Foreskin keratinocyte (primary cell): ENCODE measurements at places on chromosomes 11 and 22. TPM values are rescaled to one million over a fixed set of nuclear protein-coding genes. Genes with fewer than 3 reads are reported as not detected.

SYCE3 gene
- total RNA-seq = 0.41 TPM in 1 of 2 replicates, not detected in the other

TRIM51 gene
- not detected in 2 replicates for total RNA-seq

OR51E2 gene
- not detected in 2 replicates for total RNA-seq

MYEOV gene
- total RNA-seq = 3.0 and 5.4 TPM in 2 replicates

RAG2 gene
- total RNA-seq = not detected in 2 replicates

SUSD2 gene
- total RNA-seq = 0.03 and 0.04 TPM in 2 replicates

FAM180B gene
- total RNA-seq = not detected in 2 replicates
